Panc1 (cell line): ENCODE measurements at places on chromosomes 1 and 21. TPM values are rescaled to one million over a fixed set of nuclear protein-coding genes. Genes with fewer than 3 reads are reported as not detected.

CSMD2 gene
- total RNA-seq: not detected

ITLN2 gene
- not detected for total RNA-seq

HSD3B1 gene
- not detected for total RNA-seq

KRTAP19-3 gene
- total RNA-seq: not detected

NHLH2 gene
- not detected for total RNA-seq

TFF3 gene
- 8.9 TPM for total RNA-seq

F13B gene
- total RNA-seq: not detected

POGZ gene
- total RNA-seq: 76.0 TPM

RBP7 gene
- 28.9 TPM for total RNA-seq

FCGR3B gene
- total RNA-seq: not detected

MYBPH gene
- not detected for total RNA-seq

FRRS1 gene
- 1.2 TPM for total RNA-seq

KLF17 gene
- total RNA-seq: not detected

ATP6V1G3 gene
- not detected for total RNA-seq

ITPKB gene
- total RNA-seq: 10.9 TPM

SPATA6 gene
- 18.2 TPM for total RNA-seq

TAS1R1 gene
- total RNA-seq: not detected

LCE1E gene
- total RNA-seq: not detected

OLIG2 gene
- total RNA-seq: not detected

FCGR2B gene
- total RNA-seq: 0.15 TPM

UBL4B gene
- not detected for total RNA-seq

NBPF11 gene
- 9.2 TPM for total RNA-seq

WNT3A gene
- total RNA-seq: not detected

RNASEL gene
- 1.2 TPM for total RNA-seq

ALG14 gene
- total RNA-seq: 4.1 TPM

TMEM79 gene
- 5.5 TPM for total RNA-seq

SPRR2E gene
- total RNA-seq: not detected

RYR2 gene
- 0.03 TPM for total RNA-seq

SH2D5 gene
- total RNA-seq: 23.3 TPM

OR10Z1 gene
- total RNA-seq: not detected

LCA5L gene
- total RNA-seq: 0.87 TPM

FUCA1 gene
- total RNA-seq: 14.3 TPM

CFAP298 gene
- 42.0 TPM for total RNA-seq

RPL22 gene
- total RNA-seq: 309 TPM

LCE3E gene
- total RNA-seq: not detected

OR2L13 gene
- total RNA-seq: not detected

C1orf87 gene
- total RNA-seq: not detected

AADACL3 gene
- total RNA-seq: not detected

CD48 gene
- total RNA-seq: 0.67 TPM

TNFRSF8 gene
- total RNA-seq: 0.13 TPM

BARHL2 gene
- total RNA-seq: not detected

KIAA1614 gene
- total RNA-seq: 0.80 TPM

NCMAP gene
- total RNA-seq: 0.33 TPM

MYOC gene
- total RNA-seq: not detected

LAPTM5 gene
- total RNA-seq: 1.9 TPM

LEFTY1 gene
- total RNA-seq: not detected

SLC2A5 gene
- total RNA-seq: 0.26 TPM

SELENON gene
- total RNA-seq: 57.2 TPM

RIPPLY3 gene
- 1.2 TPM for total RNA-seq

CFHR4 gene
- total RNA-seq: not detected

RBBP5 gene
- 22.2 TPM for total RNA-seq
